ENCODE measurements at places on chromosomes 16 and 17.

DNA sequence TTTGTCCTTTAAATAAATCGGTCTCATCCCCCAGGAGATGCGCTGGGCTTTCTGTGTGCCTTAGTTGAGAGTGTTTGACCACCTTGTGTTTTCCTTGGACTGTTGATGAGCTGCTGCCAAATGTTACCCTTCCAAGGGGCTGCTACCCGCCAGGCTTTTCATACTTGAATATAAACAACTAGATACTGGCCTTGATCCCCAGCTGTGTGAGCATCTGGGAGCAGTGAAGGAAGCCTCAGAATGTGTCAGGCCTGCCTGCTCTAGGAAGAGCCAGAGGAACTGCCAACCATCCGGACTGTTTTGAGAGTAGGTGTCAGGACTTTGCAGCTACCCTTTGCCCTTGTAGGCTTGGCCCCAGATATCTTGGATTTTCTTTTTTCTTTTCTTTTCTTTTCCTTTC is 57.8 kb downstream of the LDHD start:
- DNase-seq, result no peak

GRCh38 chr17:57875290-57876022 is 25.6 kb upstream of the MRPS23 start:
- DNase-seq, result no peak

DNA sequence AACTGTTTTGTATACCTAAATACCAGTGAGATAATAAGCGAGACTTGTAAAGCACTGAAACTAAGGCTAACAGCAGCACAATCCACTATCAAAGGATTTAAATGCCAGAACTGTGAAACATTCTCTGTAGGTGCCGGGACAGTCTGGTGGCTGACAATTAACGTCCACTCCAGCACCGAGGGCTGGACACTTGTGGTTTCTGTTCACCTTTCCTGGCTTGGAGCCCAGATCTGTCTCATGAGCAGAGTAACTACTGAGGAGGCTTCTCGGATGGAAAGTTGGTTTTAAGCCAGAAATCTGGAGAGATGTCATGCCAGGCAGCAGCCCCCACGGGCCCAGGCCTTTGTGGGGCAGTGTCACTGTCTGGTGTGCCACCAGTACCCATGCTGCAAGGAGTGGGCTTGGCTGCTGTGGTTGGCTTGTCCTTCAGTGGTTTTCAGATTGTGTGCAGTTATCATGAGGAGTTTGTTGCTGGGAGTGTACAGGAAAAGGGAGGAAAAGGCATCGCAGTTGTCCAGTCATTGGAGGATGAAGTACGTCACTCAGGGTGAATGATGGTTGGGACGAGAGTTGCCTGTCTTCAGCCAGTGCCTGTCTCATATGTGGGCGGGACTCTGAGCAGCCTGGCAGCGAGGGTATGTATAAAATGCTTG is 35.5 kb downstream of the UBN1 start:
- DNase-seq, result no peak

GRCh38 chr16:65975049-65975708 is 391.3 kb upstream of the CDH5 start:
- DNase-seq, result no peak

DNA sequence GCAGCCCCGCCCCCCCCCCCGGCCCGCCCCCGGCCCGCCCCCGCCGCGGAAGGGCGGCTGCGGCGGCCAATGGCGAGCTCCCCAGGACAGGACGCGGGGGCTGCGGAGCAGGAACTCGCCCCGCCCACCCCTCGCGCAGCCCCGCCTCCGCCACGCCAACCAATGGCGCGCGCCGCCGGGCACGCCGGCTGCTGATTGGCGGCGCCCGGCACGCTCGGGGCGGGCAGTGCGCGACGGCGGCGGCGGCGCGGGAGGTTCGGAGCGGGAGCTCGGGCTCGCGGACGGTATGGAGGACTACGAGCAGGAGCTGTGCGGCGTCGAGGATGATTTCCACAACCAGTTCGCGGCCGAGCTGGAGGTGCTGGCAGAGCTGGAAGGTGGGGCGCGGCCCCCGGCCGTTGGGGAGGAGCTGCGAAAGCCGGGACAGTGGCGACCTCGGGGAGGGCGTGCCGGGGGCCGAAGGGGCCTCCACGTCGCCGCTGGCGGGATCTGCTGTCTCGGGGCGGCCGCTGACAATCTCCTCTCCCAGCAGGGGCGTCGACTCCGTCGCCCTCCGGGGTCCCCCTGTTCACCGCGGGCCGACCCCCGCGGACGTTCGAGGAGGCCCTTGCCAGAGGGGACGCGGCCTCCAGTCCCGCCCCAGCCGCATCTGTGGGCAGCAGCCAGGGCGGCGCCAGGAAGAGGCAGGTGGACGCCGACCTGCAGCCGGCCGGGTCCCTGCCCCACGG is at the start of gene CHTF18:
Gene CHTF18 (plus strand): TSS at position 222 of the 728 bp plus-strand sequence. CDS start 65 bp downstream, at position 287.
- peak; percentile 66 for DNase-seq

DNA sequence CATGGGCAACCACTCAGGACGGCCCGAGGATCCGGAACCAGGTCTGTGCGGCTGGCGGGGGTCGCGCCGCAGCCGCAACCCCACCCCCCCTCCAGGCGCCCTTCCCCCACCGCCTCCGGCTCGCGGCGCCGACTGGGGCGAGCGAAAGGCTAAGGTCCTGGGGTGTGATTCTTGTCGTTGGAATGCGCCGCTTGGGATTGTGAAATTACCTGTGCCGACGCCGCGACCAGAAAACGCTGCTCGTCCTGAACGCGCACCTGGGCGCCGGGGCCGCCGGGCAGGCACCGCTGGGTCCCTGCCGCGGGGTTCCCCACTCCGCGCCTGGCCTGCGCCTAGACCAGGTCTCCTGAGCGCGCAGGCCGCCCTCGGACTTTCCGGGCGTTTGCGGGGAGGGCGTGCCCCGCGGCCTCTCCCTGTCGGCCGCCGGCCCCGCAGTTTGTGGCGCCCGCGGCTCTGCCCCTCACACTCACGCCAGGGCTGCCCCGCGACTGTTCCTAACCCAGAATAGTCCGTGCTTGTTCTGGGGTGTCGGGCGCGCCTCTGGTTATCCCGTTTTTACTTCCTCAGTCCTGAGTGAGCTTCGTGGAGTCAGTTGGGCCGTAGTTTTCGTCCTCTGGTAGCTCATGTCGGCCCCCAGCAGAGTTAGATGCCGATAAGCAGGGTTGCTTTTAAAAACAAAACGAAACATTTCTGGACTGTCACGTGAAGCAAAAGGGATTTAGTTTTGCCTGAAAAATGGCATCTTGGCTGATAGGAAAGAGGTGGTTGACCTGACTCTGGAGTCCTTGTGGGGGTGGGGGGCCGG is 147.2 kb downstream of the SPECC1 start:
- peak; percentile 7 for DNase-seq

DNA sequence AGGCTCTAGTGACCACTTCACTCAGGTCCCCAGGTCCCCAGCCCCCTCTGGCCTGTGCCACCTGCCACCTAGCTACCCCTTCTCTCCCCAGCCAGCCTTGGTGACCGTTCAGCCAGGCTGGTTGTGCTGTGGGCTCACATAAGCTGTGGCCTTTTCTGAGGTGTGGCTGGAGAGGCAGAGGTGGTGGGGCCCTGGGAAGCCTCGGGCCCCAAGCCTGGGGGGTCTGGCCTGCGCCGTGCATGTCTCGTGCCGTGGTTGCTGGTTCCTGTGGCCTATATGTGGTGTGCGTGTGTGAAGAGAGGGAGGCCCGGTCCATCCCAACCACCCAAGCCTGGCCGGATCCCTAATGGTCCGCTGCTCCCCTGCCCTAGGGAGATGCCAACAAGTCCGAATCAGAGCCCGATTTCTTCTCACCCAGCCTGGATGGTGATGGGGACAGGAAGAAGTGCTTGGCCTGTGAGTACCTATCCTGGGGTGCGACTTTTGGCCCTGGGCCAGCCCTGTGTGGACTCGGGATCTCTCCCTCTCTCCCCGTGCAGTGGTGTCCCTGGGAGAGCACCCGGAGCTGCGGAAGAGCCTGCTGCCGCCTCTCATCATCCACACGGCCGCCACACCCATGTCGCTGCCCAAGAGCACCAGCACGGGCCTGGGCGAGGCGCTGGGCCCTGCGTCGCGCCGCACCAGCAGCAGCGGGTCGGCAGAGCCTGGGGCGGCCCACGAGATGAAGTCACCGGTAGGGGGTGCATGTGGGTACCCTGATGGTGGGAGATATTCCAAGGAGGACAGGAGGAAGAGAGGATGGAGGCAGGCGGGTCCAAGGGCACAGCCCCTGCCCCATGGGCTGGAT is 35.9 kb downstream of the CACNA1G start:
- no peak for DNase-seq

DNA sequence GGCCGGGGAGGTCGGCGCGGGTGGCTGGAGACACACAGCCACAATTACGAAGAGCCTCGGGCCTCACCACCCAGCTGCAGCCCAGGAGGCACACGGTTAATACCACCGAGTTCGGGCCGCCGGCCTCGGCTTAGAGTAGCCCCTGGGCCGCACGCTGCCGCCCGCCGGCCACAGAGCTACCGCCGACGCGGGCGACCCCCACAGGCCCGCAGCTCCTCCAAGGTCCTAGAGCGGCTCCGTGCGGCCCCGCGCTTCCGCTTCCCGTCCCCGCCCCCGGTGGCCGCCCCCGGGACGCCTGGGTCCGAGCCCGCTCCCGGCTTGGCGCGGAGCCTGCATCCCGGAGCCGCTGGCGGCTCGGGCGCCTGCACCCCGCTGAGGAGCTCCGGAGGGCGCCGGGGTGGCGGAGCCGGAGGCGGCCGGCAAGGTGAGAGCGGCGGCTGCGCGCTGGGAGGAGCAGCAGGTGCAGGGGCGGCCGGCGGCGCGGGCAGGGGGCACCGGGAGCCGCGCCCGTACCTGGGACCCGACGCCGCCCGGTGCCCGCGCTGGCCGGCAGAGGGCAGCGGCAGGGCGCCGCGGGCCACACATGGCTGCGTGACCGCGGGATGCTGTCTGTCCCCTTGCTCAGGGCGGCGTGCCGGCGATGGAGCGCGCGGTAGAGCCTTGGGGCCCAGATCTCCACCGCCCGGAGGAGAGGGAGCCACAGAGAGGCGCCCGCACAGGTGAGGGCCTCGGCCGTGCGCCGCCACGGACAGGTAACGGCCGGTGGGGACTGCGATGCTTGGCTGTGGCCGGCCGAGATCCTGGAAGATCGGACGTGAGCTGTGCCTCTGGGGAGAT is at the start of gene ZNF48:
Gene ZNF48 (plus strand): TSS at position 266 of the 837 bp plus-strand sequence. CDS start 375 bp downstream, at position 641.
- DNase-seq, result peak; percentile 79

GRCh38 chr17:20098314-20098713 is 89.2 kb downstream of the SPECC1 start:
- no peak for DNase-seq

DNA sequence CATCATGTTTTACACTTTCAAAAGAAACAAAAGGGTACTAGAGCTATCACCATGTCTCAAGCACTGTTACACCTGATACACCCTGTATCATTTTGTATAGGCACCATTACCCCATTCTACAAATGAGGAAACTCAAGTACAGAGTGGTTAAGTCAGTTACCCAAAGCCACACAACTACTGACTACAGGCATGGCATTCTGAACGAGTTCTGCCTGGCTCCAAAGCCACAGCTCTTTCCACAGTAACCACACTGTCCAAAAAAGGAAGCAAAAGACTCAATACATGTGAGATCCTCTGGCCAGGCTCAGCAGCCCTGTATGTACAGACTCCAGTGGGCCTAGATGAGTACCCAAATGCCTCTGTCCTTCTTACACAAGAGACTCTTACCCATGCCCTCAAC is 4.7 kb downstream of the DYNC1LI2 start:
- DNase-seq, result no peak

DNA sequence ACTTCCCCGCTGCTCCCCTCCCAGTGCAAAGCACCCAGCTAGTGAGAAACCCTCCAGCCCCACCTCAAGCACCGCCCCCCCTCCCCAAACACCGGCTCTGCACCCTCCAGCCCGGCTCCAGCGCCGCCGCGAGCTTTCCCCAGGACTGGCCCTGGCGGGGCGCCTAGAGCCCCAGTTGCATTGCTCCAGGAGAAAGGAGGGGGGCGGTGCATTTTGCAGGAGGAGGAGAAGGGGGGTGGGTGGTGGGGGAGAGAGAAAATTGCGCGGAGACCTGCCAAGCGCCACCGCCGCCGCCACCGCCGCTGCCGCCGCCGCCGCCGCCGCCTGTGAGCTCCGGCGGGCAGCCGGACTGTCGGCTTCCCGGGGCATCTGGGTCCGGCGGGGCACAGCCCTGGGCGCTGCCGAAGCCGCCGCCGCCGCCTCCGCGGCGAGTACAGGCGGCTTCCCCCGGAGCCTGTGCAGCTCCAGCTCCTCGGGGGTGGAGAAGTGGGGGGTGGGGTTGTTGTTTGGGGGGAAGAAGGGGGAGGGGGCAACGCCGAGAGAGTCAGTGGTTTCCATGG is 333 bp upstream of the NOG start:
- no peak for DNase-seq

DNA sequence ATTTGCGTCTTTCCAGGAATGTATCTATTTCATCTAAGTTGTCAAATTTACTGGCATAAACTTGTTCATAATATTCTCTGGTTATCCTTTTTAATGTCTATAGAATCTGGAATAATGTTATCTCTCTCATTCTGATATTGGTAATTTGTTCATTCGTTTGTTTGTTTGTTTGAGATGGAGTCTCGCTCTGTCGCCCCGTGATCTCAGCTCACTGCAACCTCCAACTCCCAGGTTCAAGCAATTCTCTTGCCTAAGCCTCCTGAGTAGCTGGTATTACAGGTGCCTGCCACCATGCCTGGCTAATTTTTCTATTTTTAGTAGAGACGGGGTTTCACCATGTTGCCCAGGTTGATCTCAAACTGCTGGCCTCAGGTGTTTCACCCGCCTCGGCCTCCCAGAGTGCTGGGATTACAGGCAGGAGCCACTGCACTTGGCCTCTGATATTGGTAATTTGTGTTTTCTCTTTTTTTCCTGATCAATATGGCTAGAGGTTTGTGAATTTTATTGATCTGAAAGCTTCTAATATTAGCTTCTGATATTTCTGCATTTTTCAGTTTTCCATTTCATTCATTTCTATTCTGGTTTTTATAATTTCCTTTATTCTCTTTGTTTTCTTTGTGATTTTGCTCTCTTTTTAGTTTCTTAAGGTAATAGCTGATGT is 59.5 kb downstream of the RBBP6 start:
- DNase-seq, result no peak

DNA sequence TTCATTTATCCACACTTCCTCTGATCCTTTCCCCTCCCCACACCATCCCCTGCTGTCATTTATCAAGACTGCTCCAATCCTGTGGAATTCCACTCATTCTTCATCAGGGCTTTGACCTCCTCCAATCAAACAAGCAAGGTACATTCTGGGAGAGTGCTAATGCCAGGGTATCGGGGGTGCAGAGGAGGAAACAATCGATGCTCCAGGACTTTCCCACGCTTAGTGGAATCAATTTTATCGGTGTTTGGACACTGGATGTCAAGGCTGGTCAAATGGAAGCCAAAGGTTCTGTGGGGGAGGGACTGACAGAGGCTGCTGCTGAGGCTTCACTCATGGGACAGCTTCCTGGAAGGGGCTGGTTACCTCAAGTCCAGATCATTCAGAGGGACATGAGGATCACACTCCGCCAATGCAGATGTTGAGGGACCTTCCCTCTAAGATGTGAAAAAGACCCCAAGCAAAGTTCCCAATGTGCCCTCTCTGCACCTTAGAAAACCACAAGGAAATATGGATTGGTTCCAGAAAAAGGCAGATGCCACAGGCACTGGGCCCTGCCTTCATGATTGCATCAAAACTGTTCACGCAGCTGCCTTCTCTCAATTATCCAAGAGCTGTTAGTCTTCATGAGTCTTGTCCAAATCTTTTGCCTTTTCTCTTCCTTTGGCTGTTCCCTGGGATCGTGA is 44.7 kb upstream of the SOX9 start:
- no peak for DNase-seq
